ENCODE measurements at places on chromosomes 5 and 9. TPM values are rescaled to one million over a fixed set of nuclear protein-coding genes. Genes with fewer than 3 reads are reported as not detected.

The KCNIP1 gene
- total RNA-seq: not detected

The CTSV gene
- 0.14 TPM for total RNA-seq

DNA sequence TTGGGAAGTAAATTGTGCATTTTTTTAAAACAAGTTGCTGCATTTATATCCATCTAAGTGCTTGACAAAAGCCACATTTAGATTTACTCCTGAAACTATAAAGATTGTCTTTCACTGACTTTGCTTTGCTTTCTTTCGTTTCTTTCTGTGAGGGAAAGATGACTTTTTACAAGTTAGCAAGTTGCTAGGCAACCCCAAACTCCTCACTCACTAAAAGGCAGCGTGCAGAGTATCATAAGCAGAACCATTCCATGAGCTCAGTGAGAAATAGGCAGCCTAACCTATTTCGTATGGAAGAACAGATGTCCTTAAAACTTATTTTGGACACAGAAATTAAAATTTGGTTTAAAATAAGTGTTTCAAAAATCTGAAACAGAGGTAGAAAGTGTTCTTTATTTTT, 29.0 kb downstream of the KLF9 start:
- DNase-seq: no peak

- no peak for DNase-seq
Observed at GRCh38 chr5:178249191-178249989, 16.8 kb upstream of the PHYKPL start.

GRCh38 chr9:69260161-69260560, 64.9 kb upstream of the ENTREP1 start:
- DNase-seq: no peak

DNA sequence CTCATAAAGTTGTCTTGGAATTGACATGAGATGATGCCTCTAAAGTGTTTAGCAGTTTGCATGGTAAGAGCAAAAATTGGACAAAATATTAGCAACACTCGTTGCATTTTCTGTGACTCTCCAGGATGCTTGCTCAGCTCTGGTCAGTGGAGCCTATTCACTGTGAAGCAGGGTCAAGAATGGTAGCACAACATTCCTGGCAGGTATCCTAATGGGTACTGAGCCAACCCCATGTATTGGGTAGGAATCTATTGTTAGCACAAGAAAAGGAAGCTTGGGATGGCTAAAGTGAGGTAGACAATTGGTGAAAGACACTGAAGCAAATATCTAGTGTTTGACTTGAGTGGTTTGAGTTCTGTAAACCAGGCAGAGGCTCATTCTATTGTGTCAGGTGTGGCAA, 10.4 kb upstream of the ACTBL2 start:
- no peak for DNase-seq

GRCh38 chr9:70491426-70492318, 77.2 kb upstream of the KLF9 start:
- no peak for DNase-seq
